ENCODE measurements at places on chromosomes 2 and 18. TPM values are rescaled to one million over a fixed set of nuclear protein-coding genes. Genes with fewer than 3 reads are reported as not detected.

The TOGARAM2 gene
- polyA plus RNA-seq, result 0.62 TPM

The HSBP1L1 gene
- 18.0 TPM for polyA plus RNA-seq

The NTSR2 gene
- polyA plus RNA-seq, result not detected

The CUL3 gene
- polyA plus RNA-seq, result 138 TPM

The CHRNA1 gene
- polyA plus RNA-seq, result 6.2 TPM

The ZNF519 gene
- polyA plus RNA-seq, result 9.7 TPM
